ENCODE measurements at places on chromosomes 7 and 10. TPM values are rescaled to one million over a fixed set of nuclear protein-coding genes. Genes with fewer than 3 reads are reported as not detected.

DNA sequence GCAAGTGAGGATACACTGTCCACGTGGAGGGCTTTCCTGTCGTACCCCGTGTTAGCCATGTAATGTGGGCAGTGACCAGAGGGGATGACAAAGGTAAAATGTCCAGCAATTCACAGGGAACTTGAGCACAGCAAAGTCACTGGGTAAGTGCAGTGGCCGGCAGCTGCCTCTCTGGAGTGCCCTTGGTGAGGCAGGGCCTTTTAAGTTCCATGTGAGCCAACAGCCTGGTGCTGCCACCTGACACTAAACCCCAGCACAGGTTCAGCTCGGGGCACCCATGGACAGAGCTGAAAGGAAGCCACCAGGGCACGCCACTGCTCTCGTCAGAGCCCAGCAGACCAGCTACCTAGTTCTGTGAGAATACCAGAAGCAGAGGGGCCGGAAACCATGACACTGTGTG is 168.3 kb downstream of the PRKAG2 start:
- no peak for DNase-seq
- peaks cover 10% of the 10 kb centered on the region for H3K27me3 ChIP-seq
- no peak overlapping the region for H3K27ac ChIP-seq
- H3K4me3 ChIP-seq, result no peak overlapping the region
- no peaks in the 10 kb centered on the region for H3K36me3 ChIP-seq

- no peaks in the 10 kb centered on the region for H3K4me1 ChIP-seq
- H3K27ac ChIP-seq, result no peak overlapping the region
- no peak for DNase-seq
- no peaks in the 10 kb centered on the region for H3K27me3 ChIP-seq
- no peaks in the 10 kb centered on the region for H3K36me3 ChIP-seq
Observed at GRCh38 chr10:61986382-61986781, 84.9 kb downstream of the ARID5B start.

Gene SCART1
- total RNA-seq, result 0.36 TPM

Gene DGKB
- total RNA-seq, result 0.46 TPM

Gene NODAL
- 1.5 TPM for total RNA-seq

DNA sequence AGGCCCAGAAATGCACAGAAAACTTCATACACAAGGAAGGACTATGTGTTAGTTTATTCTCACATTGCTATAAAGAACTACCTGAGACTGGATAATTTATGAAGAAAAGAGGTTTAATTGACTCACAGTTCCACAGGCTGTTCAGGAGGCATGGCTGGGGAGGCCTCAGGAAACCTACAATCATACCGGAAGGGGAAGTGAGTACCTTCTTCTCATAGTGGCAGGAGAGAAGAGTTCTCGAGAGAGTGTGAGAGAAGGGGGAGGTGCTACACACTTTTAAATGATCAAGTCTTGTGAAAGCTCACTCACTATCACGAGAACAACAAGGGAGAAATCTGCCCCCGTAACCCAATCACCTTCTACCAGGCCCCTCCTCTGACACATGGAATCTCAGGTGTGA is 16.8 kb upstream of the RAMP3 start:
- DNase-seq, result no peak
- no peak overlapping the region for H3K4me3 ChIP-seq
- H3K27me3 ChIP-seq, result peaks cover 2% of the 10 kb centered on the region
- peaks cover 14% of the 10 kb centered on the region for H3K4me1 ChIP-seq
- no peak overlapping the region for H3K27ac ChIP-seq
- H3K36me3 ChIP-seq, result no peaks in the 10 kb centered on the region

Gene TFR2
- 1.0 TPM for total RNA-seq
